Kasumi-1 (cell line): ENCODE measurements at places on chromosomes 5 and 9.

- no peak for DNase-seq
Measured at GRCh38 chr9:19940811-19941535, 152.1 kb upstream of the SLC24A2 start.

- DNase-seq, result no peak
Measured at GRCh38 chr5:80225189-80225933, 30.5 kb downstream of the SERINC5 start.

DNA sequence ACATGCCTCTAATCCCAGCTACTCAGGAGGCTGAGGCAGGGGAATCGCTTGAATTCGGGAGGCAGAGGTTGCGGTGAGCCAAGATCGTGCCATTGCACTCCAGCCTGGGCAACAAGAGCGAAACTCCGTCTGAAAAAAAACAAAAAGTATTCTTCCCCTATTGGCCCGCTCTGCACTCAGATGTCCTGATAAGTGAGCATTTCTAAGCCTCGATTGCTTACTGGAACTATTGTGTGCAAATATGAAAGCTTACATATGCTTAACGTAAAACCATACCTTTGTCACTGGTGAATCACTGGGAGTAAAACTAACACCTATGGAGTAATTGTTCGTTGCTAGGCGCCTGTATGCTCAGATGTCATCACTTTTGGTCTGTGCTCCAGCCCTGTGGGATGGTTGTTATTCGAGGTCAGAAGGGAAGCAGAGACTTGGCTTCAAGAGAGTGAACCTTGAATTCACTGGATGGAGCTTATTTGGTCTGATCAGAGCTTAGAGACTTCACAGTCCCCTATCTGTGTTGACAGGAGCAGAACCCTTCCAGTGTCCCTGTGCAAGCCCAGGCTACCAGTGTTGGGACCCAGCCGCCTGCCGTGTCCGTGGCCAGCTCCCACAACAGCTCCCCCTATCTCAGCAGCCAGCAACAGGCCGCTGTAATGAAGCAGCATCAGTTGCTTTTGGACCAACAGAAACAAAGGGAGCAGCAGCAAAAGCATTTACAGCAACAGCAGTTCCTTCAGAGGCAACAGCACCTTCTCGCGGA is 25.3 kb upstream of the LTC4S start:
- DNase-seq, result no peak

DNA sequence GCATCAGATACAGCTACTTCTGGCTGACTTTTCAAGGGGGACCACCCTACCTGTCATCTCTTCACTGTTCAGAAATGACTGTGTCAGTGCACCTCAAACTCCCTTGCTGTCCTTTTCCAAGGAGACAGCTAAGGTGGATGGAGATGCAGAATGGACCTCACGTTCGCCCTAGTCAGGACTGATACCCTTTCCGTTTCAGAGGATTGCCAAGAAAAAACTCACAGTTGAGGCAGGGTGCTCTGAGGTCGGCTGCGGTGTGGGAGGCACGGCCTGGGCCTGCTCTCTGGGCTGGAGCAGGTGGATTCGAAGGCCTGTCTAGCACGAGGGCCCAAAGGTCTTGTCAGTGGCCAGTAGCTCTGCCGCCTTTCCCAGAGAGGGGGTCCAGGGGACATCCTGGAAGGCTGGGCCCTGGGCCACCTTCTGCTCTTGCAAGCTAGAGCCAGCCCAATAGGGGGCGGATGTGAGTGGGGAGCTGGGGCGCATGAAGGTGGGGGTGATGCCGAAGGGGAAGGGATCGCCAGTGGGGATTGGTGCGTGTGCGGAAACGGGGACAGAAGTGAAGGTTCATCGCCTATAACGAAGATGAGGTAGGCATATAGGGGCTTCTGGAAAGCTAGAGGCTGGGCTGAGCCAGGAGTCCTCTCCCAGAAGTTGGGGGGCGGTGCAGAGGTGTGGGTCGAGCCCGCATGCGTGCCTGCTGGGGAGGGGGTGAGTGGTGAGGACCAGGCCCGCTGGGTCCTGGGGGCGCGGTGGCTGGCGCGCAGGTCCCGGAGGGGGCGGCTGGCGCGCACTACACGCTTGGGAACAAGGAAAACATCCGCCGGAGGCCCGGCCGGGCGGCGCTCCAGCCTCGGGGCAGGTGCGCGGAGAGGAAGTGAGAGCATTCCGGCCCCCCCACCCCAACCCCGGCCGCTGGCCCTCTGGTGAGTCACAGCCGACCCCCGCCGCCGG is 2.5 kb upstream of the MSMP start:
- peak; percentile 73 for DNase-seq

DNA sequence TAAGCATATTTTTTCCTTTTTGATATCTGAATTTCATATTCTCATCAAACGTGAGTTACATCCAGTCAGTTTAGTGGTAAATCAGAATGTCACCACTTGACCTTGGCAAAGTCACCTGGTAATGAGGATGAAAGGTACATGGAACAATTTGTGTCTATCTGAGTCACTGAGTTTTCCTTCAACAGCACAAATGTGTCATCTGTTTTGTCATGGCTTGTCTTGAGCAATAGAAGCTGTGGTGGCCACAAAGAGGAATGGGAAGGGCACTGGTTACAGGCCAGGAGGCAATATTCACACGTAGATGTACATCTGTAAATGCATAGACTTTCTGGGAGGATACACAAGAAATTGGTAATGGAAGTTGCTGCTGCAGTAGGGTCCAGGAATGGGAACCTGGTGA is 8.4 kb upstream of the ZNF474 start:
- DNase-seq, result no peak

GRCh38 chr9:91802391-91802790 is 147.6 kb downstream of the ROR2 start:
- DNase-seq, result no peak

- DNase-seq, result no peak
Measured at GRCh38 chr5:139453683-139454567, 8.6 kb downstream of the ECSCR start.

GRCh38 chr5:171477101-171477500 is 57.7 kb downstream of the FGF18 start:
- no peak for DNase-seq

DNA sequence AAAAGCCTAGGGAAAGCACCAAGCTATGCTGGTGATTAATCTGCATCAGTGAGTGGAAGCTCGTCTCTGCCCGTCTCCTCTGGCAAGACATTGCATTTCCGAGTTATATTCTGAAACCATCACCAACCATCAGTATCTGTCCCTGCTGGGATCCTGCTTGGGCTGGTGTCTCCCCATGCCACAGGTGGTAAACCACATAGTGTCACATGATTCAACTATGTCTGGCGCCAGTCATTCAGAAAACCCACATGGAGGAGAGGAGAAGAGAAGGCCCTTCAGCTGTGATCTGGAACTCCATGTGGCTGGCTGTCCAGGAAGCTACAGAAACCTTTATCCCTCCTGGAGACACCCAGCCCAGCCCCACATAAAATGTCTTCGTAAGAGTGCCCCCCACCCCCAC is 4.8 kb downstream of the IL9 start:
- DNase-seq, result no peak

GRCh38 chr9:128747241-128747640 is 23.3 kb upstream of the ZDHHC12 start:
- no peak for DNase-seq

DNA sequence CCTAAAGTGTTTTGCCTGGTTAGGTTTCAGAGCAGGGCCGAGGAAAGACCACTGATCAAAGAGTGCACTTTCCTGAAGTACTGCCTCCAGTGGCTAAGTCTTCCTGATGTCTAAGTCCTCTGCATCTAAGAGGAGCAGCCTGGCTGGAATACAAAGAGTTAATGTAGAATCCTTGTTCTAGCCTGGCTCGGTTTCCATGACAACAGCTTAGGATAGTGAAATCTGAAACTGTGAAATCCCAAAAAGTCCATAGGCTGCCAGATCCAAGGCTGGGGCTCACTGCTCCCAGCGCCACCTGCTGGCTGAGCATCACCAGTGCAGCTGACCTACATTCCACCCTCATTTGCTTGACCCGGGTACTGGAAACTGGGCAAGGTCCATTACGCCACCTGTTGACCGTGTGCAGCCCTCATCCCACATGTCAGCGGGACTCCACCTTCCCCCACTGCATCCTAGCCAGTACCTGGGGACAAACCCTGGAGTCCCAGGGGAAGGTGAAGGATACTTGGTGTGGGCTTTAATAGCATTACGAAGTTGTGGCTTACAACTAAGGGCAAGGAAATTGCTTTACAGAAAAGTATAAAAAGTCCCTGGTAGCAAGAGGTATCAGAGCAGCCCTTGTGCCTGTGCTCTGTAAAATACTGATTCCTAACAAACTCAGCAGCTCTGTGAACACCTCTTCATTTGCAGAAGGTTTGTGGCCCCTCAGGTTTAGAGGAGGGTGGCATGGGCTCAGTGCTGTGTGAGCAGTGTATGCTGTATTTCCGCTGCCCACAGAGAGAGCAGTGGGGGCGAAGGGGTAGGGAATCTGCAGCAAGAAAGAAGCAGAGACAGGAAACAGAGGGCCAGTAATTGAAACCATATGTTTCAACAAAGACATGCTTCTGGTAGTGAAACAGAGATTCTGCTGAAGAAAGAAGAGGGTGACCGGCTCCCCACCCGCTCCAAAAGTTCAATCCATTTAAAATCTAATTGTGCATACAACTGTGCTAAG is 36.0 kb downstream of the PCDHGC5 start:
- peak; percentile 55 for DNase-seq

DNA sequence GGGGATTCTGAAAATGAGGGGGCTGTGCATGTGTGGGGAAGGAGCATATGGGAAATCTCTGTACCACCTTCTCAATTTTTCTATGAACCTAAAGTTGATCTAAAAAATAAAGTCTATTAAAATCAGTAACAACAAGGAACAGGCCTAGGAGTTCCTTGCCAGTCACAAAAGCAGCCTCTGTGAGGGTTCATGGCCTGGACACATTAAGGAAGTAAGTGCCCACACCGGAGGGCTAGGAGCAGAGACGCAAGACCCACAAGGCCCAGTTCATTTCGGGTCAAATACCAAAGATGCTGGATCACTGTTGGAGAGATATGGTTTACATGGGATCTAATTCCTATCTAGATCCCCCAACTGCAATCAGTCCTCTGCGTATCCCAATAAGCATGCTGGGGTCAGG is 88.4 kb downstream of the SEMA4D start:
- DNase-seq, result no peak

GRCh38 chr9:82183181-82183860 is 194.7 kb downstream of the SPATA31D1 start:
- no peak for DNase-seq
